H9 (cell line): ENCODE measurements at places on chromosomes 1 and 21. TPM values are rescaled to one million over a fixed set of nuclear protein-coding genes. Genes with fewer than 3 reads are reported as not detected.

GRCh38 chr1:171898941-171899340 is 57.6 kb downstream of the DNM3 start:
- no peak overlapping the region for H3K27ac ChIP-seq
- H3K4me3 ChIP-seq, result no peak overlapping the region
- peak; percentile 64 for DNase-seq
- peaks cover 3% of the 10 kb centered on the region; the same call in 1 of the 2 replicates for H3K36me3 ChIP-seq

DNA sequence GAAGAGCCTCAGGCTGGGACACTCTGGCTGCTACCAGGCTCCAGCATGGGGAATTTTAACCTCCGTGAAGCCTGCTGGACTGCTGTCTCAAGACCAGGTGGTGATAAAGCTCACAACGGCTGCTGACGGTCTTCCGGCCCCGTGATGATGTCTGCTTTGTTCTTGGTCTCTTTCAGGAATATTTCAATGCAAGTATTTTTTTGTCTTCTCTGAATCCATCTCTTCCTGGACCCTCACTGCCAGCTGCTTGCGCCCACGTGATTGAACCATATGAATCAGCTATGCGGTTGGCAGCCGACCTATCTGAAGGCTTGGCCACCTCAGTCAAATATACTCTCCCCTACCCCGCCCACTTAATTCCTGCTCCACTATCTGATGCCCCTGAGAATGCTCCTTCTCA is 14.6 kb upstream of the SLC6A17 start:
- H3K27ac ChIP-seq, result no peak overlapping the region
- no peak overlapping the region for H3K4me3 ChIP-seq
- DNase-seq, result no peak
- H3K4me1 ChIP-seq, result peaks cover 8% of the 10 kb centered on the region; the same call in 1 of the 2 replicates

DNA sequence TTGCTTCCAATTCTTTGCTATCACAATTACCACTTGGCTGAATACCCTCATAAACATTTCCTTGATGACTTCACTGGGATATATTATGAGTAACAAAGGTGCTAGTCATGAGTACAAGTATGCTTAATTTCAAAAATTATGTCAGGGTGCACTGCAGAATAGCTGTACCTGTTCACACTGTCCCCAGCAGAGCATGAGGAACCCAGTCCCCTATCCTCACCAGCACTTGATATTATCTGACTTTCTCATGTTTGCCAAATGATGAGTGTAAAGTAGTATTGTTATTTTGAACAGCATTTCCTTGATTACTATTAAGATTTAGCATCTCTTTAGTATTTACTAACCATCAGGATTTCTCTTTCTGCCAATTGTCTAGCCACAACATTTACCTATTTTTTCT is 33.5 kb upstream of the TNFSF4 start:
- no peak overlapping the region for H3K27ac ChIP-seq
- peaks cover 3% of the 10 kb centered on the region; the same call in 2 of the 3 replicates for H3K36me3 ChIP-seq
- no peaks in the 10 kb centered on the region for H3K4me1 ChIP-seq
- no peak for DNase-seq

DNA sequence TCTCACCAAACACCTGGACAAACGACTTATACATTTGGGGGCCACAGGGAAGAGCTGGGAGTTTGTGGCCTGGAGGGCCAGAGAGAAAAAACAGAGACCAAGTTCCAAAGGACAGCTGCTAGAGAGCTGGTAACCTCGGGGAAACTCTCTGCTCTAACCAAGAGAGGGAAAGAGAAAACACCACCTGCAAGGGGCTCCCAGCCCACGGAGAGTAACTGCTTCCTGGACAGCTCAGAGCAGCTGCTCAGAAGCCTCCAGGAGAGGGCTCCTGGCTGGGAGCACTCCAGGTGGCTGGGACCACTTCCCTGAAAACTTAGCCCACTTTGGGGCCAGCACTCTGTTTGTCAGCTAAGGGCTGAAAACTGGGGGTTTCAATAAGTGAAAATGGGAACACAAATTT is 154.8 kb upstream of the GRIK3 start:
- H3K36me3 ChIP-seq, result no peaks in the 10 kb centered on the region
- no peaks in the 10 kb centered on the region for H3K27me3 ChIP-seq
- no peaks in the 10 kb centered on the region for H3K4me1 ChIP-seq
- no peak overlapping the region for H3K4me3 ChIP-seq

- no peaks in the 10 kb centered on the region for H3K4me1 ChIP-seq
- H3K4me3 ChIP-seq, result no peak overlapping the region
- H3K27me3 ChIP-seq, result no peaks in the 10 kb centered on the region
- H3K27ac ChIP-seq, result no peak overlapping the region
Measured at GRCh38 chr1:69163241-69163640, 404.5 kb upstream of the LRRC7 start.

- no peak overlapping the region for H3K27ac ChIP-seq
- no peaks in the 10 kb centered on the region for H3K27me3 ChIP-seq
- DNase-seq, result no peak
- peaks cover 17% of the 10 kb centered on the region for H3K36me3 ChIP-seq
- H3K4me1 ChIP-seq, result peaks cover 11% of the 10 kb centered on the region; the same call in 1 of the 2 replicates
Measured at GRCh38 chr1:21919520-21919919, 17.6 kb downstream of the HSPG2 start.

DNA sequence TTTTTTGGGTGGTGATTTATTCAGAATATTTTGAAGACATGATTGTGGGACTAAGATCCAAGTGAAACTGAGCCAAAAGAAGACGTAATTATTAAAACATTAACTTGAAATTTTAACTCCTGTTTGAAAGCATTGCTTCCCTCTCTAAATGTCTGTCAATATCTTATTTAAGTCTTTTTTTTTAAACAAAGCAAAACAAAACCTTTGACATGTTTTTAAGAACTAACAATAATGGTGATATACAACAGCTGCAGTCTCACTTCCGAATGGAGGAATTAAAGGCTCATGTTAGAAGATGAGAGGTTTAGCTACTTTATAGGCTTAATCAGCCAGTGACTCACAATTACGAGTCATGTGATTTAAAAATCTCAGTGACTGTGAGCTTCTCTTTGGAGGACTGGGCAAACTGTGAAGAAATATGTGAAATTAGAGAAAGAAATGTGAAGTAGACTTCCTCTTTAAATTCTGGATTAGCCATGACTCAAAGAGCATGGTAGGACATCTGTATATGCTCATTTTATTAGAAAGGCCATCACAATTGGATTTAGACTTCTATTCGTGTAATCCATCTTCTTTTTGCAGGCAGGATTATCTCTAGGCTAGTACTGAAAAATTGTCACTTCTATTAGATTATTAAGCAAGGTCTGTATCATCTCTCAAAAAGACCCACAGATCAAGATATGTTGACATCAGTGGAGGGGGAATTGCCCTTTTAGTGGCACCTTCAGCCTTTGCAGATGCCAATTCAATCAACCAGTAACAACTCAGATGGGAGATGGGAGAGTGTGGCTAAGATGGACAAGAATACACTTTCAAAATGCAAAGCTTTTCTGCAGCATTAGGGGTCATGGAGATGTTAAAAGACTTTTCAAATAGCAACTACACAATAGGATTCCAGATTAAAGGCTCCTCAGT is 28.7 kb downstream of the KCNA3 start:
- H3K4me1 ChIP-seq, result no peaks in the 10 kb centered on the region
- H3K4me3 ChIP-seq, result no peak overlapping the region
- no peaks in the 10 kb centered on the region for H3K36me3 ChIP-seq
- H3K27me3 ChIP-seq, result no peaks in the 10 kb centered on the region
- no peak overlapping the region for H3K27ac ChIP-seq
- DNase-seq, result no peak

DNA sequence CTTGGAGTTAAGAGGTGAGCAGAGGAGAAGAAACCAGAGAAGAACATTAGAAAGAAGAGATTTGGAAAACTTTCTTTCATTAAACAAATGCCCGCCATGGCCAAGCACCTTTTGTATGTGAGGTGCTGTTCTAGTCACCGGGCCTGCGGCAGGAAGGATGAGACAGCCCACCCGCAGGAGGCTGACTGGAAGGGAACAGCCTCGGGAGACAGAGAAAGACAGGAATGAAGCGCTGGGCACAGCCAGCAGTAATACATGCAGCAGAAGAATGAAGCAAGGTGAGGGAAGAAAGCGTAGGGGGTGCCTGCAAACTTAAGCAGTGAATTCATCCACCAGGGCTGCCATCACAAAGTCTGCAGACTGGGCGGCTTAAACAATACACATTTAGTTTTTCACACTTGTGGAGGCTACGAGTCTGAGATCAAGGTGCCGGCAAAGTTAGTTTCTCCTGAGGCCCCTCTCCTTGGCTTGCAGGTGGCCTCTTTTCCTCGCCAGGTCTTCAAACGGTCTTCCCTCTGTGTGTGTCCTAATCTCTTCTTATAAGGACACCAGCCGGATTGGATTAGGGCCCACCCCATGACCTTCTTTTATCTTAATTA is 188.1 kb downstream of the PSMG1 start:
- no peak overlapping the region for H3K4me3 ChIP-seq
- 0 out of 2 replicates have a peak, but pooled peaks cover 4% of the 10 kb centered on the region for H3K4me1 ChIP-seq
- no peak overlapping the region for H3K27ac ChIP-seq

- H3K36me3 ChIP-seq, result no peaks in the 10 kb centered on the region
- no peak for DNase-seq
- H3K4me1 ChIP-seq, result peaks cover 4% of the 10 kb centered on the region; the same call in 1 of the 2 replicates
Measured at GRCh38 chr1:166182281-166182680, 15.5 kb upstream of the FAM78B start.

DNA sequence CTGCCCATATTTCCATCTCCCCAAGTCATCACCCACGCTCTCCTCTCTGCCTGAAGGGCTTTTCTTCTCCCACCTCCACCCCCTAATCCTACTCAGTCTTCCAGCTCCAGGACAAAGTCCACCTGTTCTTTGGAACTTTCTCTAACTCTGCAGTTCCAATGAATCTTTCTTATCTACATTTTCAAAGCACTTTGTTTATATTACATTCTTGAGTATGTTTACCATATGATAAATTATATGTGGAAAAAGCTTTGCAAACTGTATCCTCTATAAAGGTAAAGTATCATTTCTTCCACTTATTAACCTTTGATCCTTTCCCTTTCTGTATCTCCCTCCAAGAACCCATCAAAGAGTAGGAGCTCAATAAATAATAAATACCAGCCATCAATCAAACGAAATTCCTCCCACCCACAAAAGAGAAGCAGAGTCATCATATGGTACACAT is 39.7 kb downstream of the TTC13 start:
- H3K4me3 ChIP-seq, result no peak overlapping the region
- no peak overlapping the region for H3K27ac ChIP-seq
- no peaks in the 10 kb centered on the region for H3K4me1 ChIP-seq
- H3K36me3 ChIP-seq, result no peaks in the 10 kb centered on the region
- no peaks in the 10 kb centered on the region for H3K27me3 ChIP-seq

GRCh38 chr1:156494309-156494895 is 6.2 kb downstream of the MEF2D start:
- peaks cover 2% of the 10 kb centered on the region; the same call in 1 of the 2 replicates for H3K36me3 ChIP-seq
- H3K4me3 ChIP-seq, result no peak overlapping the region
- H3K27me3 ChIP-seq, result no peaks in the 10 kb centered on the region
- H3K27ac ChIP-seq, result no peak overlapping the region
- peaks cover 20% of the 10 kb centered on the region for H3K4me1 ChIP-seq
- no peak for DNase-seq

DNA sequence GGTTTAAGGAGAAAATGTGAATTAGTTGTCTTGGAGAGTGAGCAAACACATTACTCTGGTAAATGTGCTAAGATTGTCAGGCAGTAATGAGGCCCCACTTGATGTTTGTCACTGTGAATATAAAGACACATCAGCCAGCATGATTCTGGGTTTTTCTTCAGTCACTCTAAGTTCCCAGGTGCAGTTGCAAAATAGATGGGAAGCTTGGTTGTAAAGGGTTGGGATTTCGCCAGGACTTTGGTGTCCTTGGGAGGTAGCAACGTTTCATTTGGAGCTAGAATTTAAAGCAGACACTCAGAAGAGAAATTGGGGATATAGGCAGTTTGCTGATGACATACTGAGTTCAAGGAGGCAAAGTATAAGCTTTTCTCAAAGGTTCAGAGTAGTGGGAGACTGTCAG is 154.3 kb downstream of the MAST2 start:
- H3K4me3 ChIP-seq, result no peak overlapping the region
- H3K36me3 ChIP-seq, result peaks cover 20% of the 10 kb centered on the region
- no peaks in the 10 kb centered on the region for H3K27me3 ChIP-seq
- DNase-seq, result no peak

DNA sequence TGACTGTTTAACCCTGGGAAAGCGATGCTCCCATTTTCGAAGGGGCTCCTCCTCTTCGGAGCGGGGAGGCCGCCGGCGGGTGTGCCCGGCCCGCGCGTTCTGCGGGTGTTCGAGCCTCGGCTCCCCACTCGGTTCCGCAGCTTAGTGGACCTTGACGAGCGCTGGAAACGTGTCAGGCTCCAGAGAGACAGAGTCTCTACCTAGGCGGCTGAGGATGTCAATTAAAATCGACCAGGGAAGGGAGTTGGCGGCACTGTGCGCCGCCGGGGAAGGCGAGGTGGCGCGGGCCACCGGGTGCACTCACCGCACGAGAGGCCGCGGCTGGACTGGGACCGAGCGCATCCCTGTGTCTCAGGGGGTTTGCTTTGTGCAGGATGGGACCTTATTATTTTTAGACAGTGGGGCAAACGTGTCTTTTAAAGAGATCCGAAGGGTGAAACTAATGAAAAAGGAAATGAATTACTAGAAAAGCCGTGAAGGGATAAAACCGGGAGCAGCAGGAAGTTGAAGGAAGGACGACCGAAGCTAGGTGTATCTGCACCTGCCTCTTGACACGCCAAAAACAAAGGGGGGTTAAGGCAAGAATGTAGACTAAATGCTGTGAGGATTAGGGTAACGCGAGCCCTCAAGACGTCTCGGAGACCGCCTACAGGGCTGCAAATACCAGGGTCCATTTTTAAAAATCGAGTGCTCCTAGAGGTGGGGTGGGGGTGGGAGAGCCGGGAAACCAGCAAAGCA is 5.6 kb downstream of the LHX4 start:
- H3K4me1 ChIP-seq, result peaks cover 19% of the 10 kb centered on the region
- peaks cover 67% of the 10 kb centered on the region for H3K27me3 ChIP-seq
- H3K27ac ChIP-seq, result no peak overlapping the region
- peak overlapping the region; percentile 89 for H3K4me3 ChIP-seq

DNA sequence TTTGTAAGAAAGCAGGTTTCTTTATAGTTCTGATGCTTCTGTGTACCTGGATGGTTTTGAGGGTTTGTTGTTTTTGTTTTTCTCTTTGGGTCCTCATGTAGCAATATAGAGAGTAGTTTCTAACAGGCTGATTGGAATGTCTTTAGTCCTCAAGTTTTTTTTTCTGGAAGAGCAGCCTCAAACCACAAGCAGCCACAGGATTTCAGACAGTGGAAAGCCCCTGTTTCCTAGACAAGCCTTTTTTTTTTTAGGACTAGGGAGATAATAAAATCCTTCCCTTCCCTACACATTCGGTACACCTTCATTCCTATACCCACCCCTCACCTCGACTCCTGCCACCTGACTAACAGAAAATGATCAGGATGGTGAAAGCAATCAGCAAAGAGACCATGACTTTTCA is 47.6 kb downstream of the ACP6 start:
- no peak overlapping the region for H3K4me3 ChIP-seq
- H3K36me3 ChIP-seq, result peaks cover 67% of the 10 kb centered on the region
- no peaks in the 10 kb centered on the region for H3K27me3 ChIP-seq
- no peak for DNase-seq
- no peaks in the 10 kb centered on the region for H3K4me1 ChIP-seq
- H3K27ac ChIP-seq, result no peak overlapping the region

GRCh38 chr21:45631540-45631939 is 12.0 kb upstream of the PCBP3 start:
- no peaks in the 10 kb centered on the region for H3K27me3 ChIP-seq
- peak; percentile 14 for DNase-seq
- H3K4me3 ChIP-seq, result no peak overlapping the region
- H3K4me1 ChIP-seq, result no peaks in the 10 kb centered on the region

The CLCNKA gene
- 0.37 and 0.98 TPM in 2 replicates for total RNA-seq

The DHCR24 gene
- total RNA-seq, result 318 and 340 TPM in 2 replicates

The CCDC17 gene
- total RNA-seq, result 1.0 and 1.9 TPM in 2 replicates

The SRGAP2B gene
- 19.5 and 23.5 TPM in 2 replicates for total RNA-seq

The ANGPTL3 gene
- not detected in 2 replicates for total RNA-seq

The DCST2 gene
- total RNA-seq, result 0.35 and 0.44 TPM in 2 replicates
